Activated naive CD8-positive, alpha-beta T cell treated with anti-CD3 and anti-CD28 coated beads, Interleukin-2, amount 10 ng/mL, durations not matched to agents 7 days and 5 days (primary cell): ENCODE measurements at places on chromosomes 3 and 15. TPM values are rescaled to one million over a fixed set of nuclear protein-coding genes. Genes with fewer than 3 reads are reported as not detected.

Gene ATR
- 36.9 TPM for total RNA-seq

GRCh38 chr15:65208647-65209046 lies 2.6 kb downstream of the CILP start:
- no peak overlapping the region for H3K27ac ChIP-seq
- no peak overlapping the region for H3K4me3 ChIP-seq

GRCh38 chr3:119891944-119892721 lies 110.2 kb downstream of the NR1I2 start:
- peaks cover 8% of the 10 kb centered on the region for H3K4me1 ChIP-seq
- no peaks in the 10 kb centered on the region for H3K27me3 ChIP-seq
- no peak overlapping the region for H3K27ac ChIP-seq
- no peak overlapping the region for H3K4me3 ChIP-seq
- H3K36me3 ChIP-seq = peaks cover 37% of the 10 kb centered on the region

DNA sequence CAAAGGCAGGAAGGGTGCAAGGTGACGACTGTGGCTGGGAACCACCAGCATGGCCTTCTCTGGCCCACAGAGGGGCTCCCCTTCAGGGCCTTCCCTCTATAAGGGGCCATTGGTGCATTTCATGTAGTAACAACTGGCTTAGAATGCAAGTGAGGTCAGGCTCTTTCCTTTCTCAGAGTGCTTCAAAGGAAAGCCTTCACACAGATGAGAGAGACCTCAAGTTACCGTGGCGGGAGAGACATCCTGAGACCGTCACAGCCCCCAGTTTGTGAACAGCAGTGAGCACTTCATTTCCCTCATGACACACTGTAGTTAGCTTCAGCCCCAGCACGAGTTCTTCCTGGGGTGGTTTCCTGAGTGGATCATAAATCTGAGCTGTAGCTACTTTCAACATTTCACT lies 96.6 kb upstream of the LIMD1 start:
- H3K4me1 ChIP-seq = peaks cover 17% of the 10 kb centered on the region
- no peak overlapping the region for H3K4me3 ChIP-seq
- H3K27me3 ChIP-seq = no peaks in the 10 kb centered on the region
- peak overlapping the region; percentile 80 for H3K27ac ChIP-seq

DNA sequence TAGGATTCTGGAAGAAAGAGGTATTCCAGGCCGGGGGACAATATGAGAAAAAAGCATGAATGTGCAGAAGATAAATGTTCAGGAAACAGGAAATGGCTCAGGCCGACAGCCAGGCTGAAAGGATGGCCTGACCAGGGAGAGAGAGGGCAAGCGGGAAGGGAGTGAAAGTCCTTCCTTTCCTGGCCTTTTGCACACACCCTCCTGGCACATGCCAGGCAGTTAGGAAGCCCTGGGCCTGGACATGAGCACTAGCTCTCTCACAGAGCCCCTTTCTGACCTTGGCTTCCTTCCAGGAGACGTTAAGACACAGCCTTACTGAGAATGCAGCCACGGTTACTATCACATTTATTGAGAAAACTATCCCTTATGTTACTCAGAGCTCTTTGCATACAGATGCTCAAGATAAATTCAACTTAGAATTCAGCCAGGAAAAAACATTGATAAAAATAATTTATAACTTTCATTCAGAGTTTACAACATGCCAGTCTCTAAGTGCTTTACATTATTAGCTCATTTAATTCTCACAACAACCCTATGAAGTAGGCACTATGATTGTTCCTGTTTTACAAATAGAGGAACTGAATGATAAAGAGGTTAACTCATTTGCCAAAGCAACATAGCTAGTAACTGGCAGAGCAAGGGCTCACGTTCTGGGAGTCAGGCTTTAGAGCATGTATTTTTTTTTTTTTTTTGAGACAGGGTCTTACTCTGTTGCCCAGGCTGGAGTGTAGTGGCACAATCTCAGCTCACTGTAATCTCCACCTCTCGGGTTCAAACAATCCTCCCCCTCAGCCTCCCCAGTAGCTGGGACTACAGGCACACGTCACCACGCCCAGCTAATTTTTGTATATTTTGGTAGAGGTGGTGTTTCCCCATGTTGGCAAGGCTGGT lies 39.4 kb upstream of the SMAD3 start:
- H3K27ac ChIP-seq = no peak overlapping the region
- no peaks in the 10 kb centered on the region for H3K36me3 ChIP-seq
- H3K4me1 ChIP-seq = peaks cover 11% of the 10 kb centered on the region
- DNase-seq = no peak

Gene SMCO1
- total RNA-seq = not detected

Gene PIGBOS1
- total RNA-seq = 13.8 TPM

DNA sequence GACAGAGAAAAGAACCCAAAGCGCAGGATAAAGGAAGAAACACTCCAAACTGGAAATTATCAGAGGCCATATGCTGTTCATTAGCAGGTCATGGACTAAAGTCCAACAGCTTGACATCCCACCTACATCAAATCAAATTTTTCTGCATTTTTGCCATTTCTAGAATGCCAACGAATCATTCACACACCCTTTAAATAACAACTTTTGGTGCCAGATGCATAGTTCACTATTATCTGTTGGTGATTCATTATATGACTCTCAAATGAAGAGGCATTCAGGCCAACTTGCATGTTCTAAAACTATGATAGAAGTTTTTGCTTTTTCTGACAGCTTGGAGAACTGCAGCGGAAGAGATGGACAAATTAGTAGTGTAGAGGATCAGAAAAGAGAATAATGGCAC lies 529.8 kb upstream of the NAALADL2 start:
- no peak for DNase-seq
- H3K27me3 ChIP-seq = no peaks in the 10 kb centered on the region
- H3K27ac ChIP-seq = no peak overlapping the region

DNA sequence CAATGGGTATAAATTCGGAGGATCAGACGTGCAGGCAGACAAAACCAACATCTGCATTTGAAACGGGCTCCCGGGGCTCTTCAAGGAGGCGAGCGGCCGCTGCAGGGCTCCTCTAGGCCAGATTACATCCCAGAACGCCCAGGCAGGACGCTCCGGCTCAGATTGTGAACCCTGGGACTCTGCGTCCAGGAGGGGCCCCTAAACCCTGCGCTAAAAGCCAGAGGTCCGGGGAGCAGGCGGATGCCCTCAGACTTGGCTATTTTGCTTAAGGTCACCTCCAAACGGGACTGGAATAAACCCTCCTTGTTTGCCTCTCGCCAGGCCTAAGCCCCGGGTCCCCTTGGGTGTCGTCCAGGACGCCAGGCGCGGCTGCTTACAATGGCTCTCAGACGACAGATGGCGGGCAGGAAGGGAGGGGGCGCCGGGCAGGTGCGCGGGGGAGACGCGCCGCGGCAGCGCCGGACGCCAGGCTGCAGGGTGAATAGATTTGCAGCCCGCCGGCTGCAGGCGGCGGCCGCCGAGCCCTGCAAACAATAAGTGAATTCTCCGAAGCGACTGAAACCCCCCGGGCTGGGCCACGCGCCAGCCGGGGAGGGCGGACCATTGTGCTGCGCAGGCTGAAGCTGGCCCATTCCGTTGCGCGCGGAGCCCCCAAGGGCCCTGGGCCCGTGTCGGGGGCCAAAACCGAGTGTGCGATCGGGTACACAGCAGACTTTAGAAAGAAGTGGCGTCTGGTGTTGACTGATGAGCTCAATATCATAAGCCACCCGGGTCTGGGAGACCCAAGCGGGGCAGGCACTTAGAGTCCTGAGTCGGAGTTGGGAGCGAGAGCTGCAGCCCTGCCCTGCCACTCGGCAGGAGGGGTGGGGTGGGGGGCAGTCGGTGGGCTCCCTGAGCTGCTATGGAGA lies 32.3 kb upstream of the AMOTL2 start:
- no peaks in the 10 kb centered on the region for H3K36me3 ChIP-seq
- no peak overlapping the region for H3K27ac ChIP-seq
- peaks cover 70% of the 10 kb centered on the region for H3K27me3 ChIP-seq
- no peak for DNase-seq

GRCh38 chr3:124044956-124045355 lies 53.0 kb upstream of the ROPN1 start:
- H3K27ac ChIP-seq = no peak overlapping the region
- H3K36me3 ChIP-seq = no peaks in the 10 kb centered on the region
- H3K27me3 ChIP-seq = peaks cover 6% of the 10 kb centered on the region
- no peak overlapping the region for H3K4me3 ChIP-seq
- DNase-seq = no peak
- H3K4me1 ChIP-seq = no peaks in the 10 kb centered on the region

Gene MAGI1
- not detected for total RNA-seq

DNA sequence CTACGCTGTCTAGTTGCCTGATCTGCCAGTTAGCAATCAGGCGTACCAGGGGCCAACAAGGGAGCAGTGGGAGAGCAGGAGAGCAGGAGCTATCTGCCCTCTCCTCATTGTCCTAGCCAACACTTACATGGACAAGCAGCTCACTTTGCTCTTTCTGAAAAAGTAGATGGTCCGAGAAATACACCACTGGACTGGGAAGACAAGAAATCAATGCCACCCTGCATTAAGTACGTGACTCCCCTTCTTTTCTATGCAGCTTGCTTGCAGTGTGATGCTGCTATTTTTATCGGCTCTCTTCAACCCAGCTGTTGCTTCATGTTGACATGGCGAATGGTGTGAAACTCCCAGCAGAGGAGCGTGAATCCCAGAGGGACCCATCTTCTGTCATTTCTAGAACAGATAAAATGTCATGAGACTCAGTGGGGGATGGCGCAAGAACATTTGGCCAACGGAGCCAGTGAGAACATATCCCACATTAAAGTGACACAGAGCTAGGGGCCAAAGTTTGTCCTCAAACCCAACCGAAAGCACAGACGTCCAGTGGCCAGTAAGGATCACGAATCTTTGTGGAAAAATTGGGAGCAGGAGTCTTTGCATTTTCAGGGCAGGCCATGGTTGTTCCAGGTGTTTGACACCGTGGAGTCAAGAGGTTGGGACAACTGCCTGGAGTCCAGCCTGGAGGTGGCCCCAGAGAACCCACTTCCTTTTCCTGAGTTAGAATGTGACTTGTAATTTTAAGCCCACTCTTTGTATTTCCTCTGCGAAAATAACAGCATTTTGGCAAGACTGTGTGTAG lies 53.7 kb upstream of the MEF2A start:
- peak overlapping the region; percentile 29 for H3K4me3 ChIP-seq
- peaks cover 7% of the 10 kb centered on the region for H3K36me3 ChIP-seq
- H3K27me3 ChIP-seq = no peaks in the 10 kb centered on the region
- H3K4me1 ChIP-seq = peaks cover 51% of the 10 kb centered on the region
- no peak for DNase-seq

- H3K4me3 ChIP-seq = no peak overlapping the region
- no peaks in the 10 kb centered on the region for H3K36me3 ChIP-seq
- DNase-seq = no peak
- peaks cover 3% of the 10 kb centered on the region for H3K4me1 ChIP-seq
Measured at GRCh38 chr3:189947068-189947467, 173.6 kb downstream of the P3H2 start.

Gene CLDN16
- not detected for total RNA-seq

GRCh38 chr15:82139823-82140268 lies 94.0 kb upstream of the MEX3B start:
- H3K27ac ChIP-seq = no peak overlapping the region
- H3K36me3 ChIP-seq = peaks cover 11% of the 10 kb centered on the region
- H3K4me1 ChIP-seq = peaks cover 10% of the 10 kb centered on the region
- no peaks in the 10 kb centered on the region for H3K27me3 ChIP-seq
- DNase-seq = no peak

GRCh38 chr15:44790215-44790614 lies 53.9 kb downstream of the TRIM69 start:
- H3K4me3 ChIP-seq = no peak overlapping the region
- no peaks in the 10 kb centered on the region for H3K27me3 ChIP-seq
- peaks cover 8% of the 10 kb centered on the region for H3K36me3 ChIP-seq
- no peak overlapping the region for H3K27ac ChIP-seq
- H3K4me1 ChIP-seq = peaks cover 31% of the 10 kb centered on the region

GRCh38 chr3:120113128-120114116 lies 19.2 kb upstream of the GSK3B start:
- H3K36me3 ChIP-seq = peaks cover 2% of the 10 kb centered on the region
- H3K27me3 ChIP-seq = peaks cover 7% of the 10 kb centered on the region
- DNase-seq = no peak
- no peak overlapping the region for H3K4me3 ChIP-seq

GRCh38 chr3:50201573-50202315 lies 3.3 kb upstream of the SLC38A3 start:
- no peaks in the 10 kb centered on the region for H3K36me3 ChIP-seq
- peaks cover 47% of the 10 kb centered on the region for H3K27me3 ChIP-seq
- no peak for DNase-seq
- no peak overlapping the region for H3K27ac ChIP-seq

Gene DNAJA4
- 26.0 TPM for total RNA-seq

DNA sequence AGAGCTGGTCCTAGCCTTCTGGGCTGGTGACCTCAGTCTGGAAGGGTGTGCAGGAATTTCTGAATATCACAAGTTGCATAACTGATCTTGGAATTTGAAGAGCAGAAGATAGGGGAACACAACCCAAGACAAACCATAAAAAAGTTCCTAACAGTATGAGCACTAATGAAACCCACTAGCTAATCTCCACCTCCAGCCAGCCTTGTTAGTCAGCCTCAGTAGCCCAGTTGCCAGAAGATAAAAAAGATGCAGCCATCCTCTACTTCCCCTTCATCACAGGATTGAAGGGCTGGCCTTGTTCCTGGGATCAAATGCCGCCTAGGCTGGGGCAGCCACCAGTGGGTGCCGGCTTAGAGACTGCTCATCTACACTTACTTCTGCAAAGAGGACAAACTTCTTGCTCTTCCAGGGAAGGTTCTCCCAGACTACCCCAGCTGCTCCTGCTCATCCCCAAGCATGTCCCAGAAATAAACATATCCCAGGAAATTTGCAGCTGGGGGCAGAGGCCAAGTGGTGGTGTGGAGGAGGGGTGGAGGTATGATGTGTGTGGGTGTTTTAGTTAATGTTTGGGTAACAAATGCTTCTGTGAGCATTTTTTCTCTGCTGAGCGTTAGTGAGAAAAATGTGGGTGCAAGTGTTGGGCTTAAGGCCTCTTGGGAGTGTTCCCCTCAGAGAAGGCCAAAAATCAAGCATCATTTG lies 9.2 kb upstream of the ITGA11 start:
- no peak overlapping the region for H3K4me3 ChIP-seq
- no peak for DNase-seq
- H3K27ac ChIP-seq = no peak overlapping the region
- H3K4me1 ChIP-seq = no peaks in the 10 kb centered on the region

Gene ATP2B2
- total RNA-seq = not detected

GRCh38 chr3:108241146-108241545 lies 18.9 kb upstream of the IFT57 start:
- H3K36me3 ChIP-seq = peaks cover 9% of the 10 kb centered on the region
- H3K27ac ChIP-seq = no peak overlapping the region
- H3K4me1 ChIP-seq = no peaks in the 10 kb centered on the region
- no peaks in the 10 kb centered on the region for H3K27me3 ChIP-seq
- H3K4me3 ChIP-seq = no peak overlapping the region

Gene B3GALNT1
- 10.4 TPM for total RNA-seq

DNA sequence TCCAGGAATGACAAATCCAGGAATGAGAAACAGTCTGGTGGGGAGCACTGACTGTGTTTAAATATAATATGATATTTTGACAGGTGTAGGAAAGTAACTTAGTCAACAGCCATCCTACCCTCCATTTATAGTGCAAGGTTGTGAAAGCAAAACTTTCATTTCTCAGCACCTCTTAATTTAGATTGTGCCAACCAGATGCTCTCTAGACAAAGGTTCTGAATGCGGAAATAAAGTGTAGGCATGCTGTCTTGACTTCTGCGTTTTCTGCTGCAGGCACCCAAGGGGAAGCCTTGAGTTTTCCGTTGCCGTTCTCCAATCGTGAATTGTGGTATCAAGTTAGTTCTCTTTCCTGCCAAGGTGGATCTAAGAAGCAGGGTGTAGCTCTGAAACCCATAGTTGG lies 261.9 kb upstream of the SUCLG2 start:
- H3K36me3 ChIP-seq = no peaks in the 10 kb centered on the region
- H3K4me3 ChIP-seq = no peak overlapping the region
- no peak overlapping the region for H3K27ac ChIP-seq
- H3K4me1 ChIP-seq = no peaks in the 10 kb centered on the region
- H3K27me3 ChIP-seq = no peaks in the 10 kb centered on the region
